ENCODE measurements at places on chromosomes 4 and X. TPM values are rescaled to one million over a fixed set of nuclear protein-coding genes. Genes with fewer than 3 reads are reported as not detected.

The TMEM31 gene
- polyA plus RNA-seq = not detected

The MSX1 gene
- polyA plus RNA-seq = not detected

The BEX2 gene
- polyA plus RNA-seq = 68.6 TPM

The RS1 gene
- polyA plus RNA-seq = not detected

The SPATA18 gene
- polyA plus RNA-seq = not detected

The BCLAF3 gene
- 2.9 TPM for polyA plus RNA-seq

The GAGE1 gene
- polyA plus RNA-seq = not detected

The FGF13 gene
- not detected for polyA plus RNA-seq

The NAP1L3 gene
- polyA plus RNA-seq = 4.7 TPM
